ENCODE measurements at places on chromosomes 7 and 10.

DNA sequence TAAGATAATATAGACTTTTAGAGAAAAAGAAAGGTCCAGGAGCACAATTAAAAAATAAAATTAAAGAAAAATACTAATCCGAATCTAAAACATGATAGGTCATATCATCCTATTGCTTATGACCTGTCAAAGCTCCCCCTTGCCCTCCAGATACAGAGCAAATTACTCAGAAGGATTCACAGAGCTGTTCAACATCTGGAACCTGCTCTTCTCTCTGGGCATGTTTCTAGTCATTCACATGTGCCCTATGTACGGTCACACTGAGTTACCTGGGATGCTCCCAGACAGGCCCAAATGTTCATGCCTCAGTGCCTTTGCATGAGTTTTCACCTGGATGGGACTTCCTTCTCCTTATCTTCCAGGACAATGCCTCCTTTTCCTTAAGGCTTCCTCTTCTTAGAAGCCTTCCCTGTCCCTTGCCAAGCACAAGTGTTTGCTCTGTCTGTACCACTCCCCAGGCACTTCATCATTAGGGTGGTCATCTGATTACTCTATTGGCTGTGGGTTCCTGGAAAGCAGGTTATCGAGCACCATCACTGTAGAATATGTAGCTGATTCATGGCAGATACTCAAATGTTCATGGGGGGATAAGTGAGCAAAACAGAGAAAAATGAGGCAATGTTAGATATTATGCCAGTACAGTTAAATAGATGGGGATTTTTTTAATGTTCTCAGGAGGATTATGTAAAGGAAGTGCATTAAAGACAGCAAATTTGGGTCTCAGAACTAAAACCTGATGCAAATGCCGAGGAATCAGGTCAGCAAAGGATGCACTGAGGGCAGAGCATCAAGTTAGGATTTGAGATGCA is 12.0 kb upstream of the AOAH start:
- DNase-seq = no peak

DNA sequence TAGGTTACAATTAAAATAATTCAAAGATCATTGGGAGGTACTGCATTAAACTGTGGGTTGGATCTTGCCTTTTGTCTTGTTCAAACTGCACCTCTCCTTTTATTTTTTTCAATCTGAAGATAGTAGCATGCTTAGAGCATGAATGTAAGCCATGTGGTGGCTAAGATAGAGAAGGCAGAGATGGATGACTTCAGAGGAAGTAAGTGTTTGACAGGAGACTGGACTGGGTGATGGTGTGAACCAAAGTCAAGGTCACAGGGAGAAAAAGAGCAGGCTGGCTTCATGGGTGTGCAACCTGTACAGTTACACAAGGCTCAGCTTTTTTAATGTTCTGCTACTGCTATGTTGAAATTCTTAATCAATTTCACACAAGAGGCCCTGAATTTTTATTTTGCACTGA is 85.6 kb downstream of the ZEB1 start:
- no peak for DNase-seq

- DNase-seq = no peak
Measured at GRCh38 chr7:116443646-116444045, 55.9 kb upstream of the CAV2 start.

DNA sequence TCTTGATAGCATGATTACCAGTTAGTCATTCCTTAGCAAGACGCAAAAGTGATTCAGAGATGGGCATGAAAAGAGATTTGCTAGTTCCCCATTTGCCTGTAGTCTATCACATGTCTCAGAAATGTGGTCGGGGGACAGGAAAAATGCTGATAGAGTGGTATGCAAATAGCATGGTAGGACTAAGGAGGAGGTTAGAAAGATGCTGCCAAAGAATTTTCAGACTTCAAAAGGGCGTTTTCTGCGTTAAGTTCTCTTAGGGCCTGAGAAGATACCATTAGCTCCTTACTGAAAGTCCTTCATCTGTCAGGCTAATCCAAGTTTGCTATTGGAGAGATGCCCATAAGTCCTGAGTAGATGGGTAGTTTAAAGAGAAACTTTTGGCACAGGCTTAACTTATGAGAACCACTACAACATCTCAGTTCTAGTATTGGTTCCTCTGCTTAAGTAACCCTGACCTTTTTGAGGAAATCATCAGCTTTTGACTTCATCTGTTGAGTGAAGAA is 2.7 kb downstream of the CALD1 start:
- DNase-seq = no peak

GRCh38 chr10:77531441-77532001 is 106.1 kb downstream of the KCNMA1 start:
- DNase-seq = peak; percentile 37
